Activated CD4-positive, alpha-beta T cell treated with anti-CD3 and anti-CD28 coated beads for 48 hours (primary cell): ENCODE measurements at places on chromosomes 3 and 15.

- no peak for DNase-seq
Measured at GRCh38 chr3:102593812-102594602, 159.2 kb downstream of the ZPLD1 start.

DNA sequence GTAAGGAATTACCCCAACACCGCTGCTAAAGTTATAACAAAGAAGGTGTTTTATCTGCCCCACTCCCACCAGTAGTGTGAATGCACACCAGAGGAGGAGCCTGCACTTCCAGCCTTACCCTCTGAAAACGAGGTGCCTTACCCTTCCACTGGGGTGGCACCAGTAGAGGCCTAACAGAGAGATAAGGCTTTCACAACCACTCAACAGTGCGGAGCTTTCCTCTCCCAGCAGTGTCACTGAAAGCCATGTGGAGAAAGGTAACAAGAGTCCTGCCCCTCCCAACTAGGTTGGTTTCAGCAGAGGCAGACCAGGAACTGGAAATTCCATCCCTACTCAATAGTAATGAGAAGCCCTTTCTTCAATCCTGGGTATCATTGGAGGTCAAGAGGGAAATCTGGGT, 539.2 kb downstream of the VGLL3 start:
- no peak for DNase-seq

DNA sequence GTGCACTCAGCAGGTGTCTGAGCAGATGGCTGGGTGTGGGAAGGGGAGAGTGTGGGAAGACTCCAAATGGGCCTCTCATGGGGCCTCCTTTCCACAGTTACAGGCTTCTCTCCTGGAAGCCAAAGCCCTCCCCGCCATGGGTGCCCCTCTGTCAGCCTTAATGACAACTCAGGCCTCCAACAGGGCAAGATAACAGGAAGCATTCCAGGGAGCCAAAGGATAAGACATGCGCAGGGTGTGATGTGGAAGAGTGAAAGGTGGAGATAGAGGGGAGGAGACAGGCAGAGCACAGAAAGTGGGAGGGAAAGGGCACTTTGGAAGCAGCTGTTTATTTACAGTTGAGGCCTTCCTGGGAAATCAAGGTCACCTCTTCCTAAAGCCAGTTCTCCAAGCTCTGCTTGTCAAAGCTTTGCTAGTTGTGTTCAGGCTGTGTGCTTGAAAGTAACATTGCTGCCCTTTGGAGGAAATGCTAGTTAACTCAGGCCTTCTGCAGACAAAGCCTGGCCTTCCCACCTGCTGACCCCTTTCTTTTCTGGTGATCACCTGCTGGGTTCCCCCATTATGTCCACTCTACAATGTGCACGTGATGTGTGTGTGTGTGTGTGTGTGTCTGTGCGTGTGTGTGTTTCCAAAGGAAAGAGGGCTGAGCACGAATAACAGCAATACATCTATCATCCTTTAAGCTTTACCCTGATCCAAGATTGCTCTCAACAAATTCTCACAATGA, 35.2 kb upstream of the SMAD3 start:
- DNase-seq, result no peak

- DNase-seq, result no peak
Measured at GRCh38 chr15:71570736-71571135, 239.6 kb upstream of the NR2E3 start.

DNA sequence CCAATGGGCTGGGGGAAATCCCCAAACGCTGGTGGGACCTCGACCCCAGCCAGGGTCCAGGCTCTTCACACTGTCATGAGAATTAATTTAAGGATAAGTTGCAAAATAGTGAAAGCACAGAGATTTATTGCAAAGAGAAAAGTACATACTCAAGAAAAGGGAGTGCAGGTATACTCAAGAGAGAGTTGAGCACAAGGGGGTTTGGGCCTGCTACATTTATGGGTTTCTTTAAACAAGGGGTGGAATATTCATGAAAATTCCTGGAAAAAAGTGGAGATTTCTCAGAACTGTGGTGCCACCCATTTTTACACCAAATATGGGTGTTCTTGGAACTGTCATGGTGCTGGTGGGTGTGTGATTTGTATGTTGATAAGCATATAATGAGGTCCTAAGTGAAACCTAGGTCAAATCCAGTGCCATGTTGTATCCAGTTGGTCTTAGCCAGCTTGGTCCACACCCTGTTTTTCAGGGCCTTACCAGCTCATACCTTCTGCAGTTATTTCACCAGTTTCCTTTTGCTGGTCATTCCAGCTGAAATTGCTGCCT, 32.6 kb upstream of the NEO1 start:
- DNase-seq, result no peak

GRCh38 chr15:99295840-99296239, 44.6 kb downstream of the LRRC28 start:
- no peak for DNase-seq

DNA sequence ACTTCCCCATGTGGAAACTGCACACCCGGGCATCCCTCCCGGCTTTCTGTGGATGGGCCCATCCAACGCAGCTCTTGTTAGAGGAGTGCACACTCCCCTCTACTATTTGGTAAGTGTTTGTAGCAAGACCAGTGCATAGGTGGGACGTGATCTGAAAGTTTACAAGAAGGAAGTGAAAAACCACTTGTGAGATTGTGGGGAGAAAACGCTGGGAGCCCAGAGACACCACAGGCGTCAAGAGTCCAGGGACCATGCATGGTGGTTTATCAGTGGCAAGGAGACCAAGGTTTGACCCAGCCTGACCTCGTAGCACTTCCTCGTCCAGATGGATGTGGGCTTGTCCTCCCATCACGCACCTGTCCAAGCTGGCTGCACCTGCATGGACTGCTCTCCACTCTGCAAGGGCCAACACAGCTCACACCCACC, 51.6 kb downstream of the ATP10A start:
- DNase-seq, result no peak

- DNase-seq, result no peak
Measured at GRCh38 chr3:150602426-150603152, 532 bp upstream of the SELENOT start.
